Stimulated activated CD8-positive, alpha-beta memory T cell treated with anti-CD3 and anti-CD28 coated beads, Interleukin-15, amount 100 ng/mL, for 1 hour (primary cell): ENCODE measurements at places on chromosomes 5 and 9.

DNA sequence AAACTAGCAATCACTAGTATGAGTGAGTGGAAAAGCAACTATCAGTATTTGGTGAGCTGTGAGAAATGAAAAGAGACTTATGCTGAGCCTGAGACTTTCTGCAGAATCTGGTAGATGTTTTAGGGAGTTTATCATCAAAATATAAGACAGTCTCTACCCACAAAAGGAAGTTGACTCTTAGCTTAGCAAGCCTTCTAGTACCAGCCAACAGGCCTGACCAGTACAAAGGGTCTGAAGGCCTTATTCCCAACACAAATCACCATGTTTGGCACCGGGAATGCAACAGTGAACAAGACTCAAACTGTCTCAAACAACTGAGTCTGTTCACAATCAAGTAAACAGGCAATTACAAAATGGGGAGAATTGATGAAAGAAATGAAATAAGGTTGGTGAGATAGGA is 244.4 kb downstream of the CWC27 start:
- DNase-seq = no peak

DNA sequence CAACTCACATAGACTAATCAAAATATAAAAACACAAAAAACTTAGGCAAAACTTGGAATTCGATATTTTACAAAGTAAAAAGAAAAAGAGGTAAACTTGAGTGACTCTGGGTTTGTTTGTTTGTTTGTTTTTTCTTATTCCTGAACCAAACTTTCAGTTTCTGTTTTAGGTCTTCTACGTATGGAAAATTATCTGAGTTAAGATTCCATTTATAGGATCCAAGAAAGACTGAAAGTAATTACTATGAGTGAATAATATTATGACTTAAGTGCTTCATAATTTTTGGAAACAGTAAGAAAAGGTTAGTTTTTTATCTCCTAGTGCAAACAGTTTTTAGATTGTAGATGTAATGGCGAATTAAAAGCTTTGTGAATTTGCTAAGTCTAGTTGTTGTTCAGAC is 13.2 kb downstream of the ST8SIA4 start:
- DNase-seq = no peak

- DNase-seq = no peak
These were observed 35.2 kb upstream of the PAM start for GRCh38 chr5:102719886-102720285.

DNA sequence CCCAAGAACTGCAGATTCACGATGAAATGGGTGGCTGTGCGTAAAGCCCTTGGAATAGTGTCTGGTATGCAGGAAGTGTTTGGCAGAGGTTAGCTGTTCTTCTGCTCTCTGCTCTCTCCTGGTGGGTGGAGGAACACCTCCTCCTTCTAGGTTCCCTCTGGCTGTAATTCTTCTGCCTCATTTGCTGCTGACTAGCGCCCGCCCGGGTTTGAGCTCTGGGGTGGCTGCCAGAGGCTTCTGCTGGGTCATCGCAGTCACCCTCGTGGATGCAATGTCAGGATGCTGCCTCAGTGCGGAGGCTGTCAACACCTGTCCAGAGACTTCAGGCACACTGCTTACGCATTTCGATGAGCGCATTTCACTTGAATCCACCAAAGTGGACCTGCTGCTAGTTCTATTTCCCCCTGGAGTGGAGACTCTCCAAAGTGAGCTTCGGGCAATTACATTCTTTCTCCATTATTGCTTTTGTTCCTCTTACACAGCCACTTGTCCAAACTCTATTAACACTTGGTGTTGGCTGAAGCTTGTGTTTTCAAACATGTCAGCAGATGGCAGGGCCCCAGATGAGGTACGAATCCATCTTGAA is 11.7 kb downstream of the DOCK2 start:
- no peak for DNase-seq

GRCh38 chr5:154331232-154331631 is 114.6 kb upstream of the SAP30L start:
- DNase-seq = no peak

- DNase-seq = no peak
These were observed 48.9 kb downstream of the PFDN1 start for GRCh38 chr5:140253985-140254384.

DNA sequence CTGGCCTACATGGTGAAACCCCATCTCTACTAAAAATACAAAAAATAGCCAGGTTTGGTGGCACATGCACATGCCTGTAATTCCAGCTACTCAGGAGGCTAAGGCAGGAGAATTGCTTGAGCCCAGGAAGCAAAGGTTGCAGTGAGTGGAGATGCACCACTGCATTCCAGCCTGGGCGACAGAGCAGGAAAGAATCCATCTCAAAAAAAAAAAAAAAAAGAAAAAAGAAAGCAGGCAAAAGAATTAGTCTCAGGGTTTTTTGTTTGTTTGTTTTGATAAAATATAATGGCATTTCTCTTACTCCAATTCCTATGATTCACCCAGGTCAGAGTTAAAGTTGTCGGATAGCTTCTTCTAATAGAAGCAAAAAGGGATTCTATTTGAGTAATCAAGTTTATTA is 67.0 kb upstream of the ATG10 start:
- no peak for DNase-seq

GRCh38 chr9:91405343-91406077 is 18.1 kb downstream of the NFIL3 start:
- DNase-seq = no peak

DNA sequence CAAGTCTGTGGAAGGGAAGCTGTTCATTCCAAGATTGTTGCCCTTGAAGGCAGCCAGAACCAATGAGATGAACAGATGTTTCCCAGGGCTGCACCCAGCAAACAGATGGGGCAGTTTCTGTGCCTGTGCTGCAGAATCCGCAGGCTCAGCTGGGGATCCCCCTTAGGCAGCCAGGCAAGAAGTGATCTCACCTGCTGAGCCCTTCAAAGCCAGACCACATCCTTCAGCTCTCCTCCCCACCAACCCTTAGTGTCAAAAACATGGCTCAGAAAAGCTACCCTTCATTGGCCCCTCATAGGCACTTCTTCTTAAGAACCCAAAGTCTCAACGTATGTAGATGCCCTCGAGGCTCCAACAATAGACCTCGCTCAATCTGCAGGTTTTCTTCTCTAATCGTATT is 626.7 kb downstream of the CCDC171 start:
- no peak for DNase-seq

DNA sequence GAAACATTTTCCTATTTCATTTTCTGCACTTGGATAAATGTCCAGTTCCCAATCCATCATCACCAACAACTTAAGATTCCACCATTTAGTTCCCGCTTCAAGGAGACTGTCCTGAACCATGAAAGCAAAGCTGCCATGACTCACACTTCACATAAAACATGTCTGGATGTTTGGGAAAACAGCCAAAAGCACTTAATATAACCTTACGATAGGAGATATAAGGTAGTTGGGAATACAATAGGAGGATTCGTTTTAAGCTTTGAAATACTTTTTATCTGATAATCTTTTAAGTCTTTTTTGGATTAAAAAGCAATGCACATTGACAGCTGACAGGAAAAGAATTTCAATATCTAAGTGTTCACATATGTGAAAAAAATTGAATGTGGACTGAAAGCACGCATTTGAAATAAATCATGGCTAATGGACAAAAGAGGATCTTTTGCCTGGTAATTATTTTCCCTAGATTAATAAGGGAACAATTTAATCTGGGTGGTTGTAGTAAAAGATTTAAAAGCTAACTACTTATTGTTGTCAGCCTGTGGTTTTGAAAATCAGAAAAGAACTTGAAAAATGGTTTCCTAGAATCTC is 17.3 kb upstream of the TGFBI start:
- DNase-seq = no peak

DNA sequence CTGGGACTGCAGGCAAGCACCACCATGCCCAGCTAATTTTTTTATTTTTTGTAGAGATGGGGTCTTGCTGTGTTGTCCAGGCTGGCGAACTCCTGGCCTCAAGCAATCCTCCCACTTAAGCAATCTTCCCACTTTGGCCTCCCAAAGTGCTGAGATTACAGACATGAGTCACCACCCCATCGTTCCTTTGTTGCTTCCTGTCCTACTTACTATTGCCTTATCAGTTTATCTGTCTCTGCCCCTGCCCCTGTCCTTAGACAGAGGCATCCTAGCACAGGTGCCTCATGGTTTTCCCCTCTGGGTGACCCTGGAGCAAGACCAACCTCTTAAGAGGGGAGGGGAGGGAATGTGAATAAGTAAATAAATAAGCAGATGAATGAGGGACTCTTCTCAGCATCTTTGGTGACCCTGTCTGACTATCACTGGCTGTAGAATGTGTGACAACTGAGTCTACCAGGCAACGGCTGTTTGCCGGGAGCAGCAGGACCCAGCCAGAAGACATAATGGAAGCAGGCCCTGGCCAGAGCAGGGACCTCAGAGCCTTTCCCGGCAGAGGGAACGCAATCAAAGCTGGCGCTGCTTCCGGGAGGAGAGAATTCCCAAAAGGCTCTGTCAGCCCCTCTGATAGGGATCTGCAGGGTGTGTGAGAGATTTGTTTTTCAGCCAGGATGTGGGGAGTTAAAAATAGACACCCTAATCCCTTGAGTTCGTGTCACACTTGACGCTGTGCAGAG is 43.8 kb upstream of the DAB2IP start:
- no peak for DNase-seq

GRCh38 chr5:116738615-116739261 is 164.1 kb upstream of the SEMA6A start:
- no peak for DNase-seq

DNA sequence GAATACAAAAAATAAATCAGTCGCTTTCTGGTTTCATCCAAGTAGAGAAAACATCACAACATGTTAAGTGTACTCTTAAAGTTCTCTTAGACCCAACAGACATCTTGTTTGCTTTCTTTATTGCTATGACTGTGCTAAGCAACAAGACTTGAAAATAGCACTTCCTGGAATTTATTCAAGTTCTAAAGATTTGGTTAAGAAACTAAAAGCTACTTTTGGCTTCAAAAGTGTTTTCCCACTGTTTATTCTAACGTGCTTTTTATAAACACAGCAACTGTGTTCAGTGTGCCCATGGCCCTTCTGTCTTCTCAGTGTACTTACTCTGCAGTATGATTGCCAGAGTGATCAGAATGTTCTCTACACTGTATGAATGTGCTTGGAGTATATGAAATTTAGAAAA is 109.8 kb downstream of the GIN1 start:
- no peak for DNase-seq

- no peak for DNase-seq
These were observed 280.7 kb downstream of the KCTD16 start for GRCh38 chr5:144451187-144451973.

GRCh38 chr9:89555451-89556375 is 49.1 kb upstream of the GADD45G start:
- no peak for DNase-seq

DNA sequence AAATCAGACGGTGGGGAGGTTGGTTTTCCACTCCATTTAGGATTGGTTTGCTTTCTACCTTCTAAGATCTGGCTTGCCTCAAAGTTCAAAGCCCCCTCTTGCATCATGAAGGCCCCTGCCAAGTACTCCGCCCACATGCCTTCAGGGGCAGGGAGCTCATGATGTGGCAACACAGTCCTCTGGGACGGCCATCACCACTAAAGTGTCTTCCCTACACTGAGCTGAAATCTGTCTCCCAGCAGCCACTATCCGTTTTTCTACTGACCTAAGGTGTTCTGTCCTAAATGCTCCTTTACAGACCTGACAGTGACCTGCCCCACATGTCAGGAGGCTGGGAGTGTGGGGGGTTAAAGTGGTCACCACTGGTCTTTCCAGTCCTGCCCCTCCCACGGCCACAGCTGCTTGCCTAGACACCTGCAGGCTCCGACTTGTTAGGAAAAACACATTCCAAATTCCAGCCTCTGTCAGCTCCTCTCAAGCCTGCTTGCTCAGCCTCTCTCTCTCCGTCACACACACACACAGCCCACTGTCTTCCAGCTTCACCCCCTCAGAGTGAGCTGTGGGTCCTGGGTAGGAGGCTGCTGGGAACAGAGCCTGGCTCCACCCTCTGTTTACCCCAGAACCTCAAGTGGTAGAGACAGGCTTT is 44.9 kb downstream of the SHB start:
- no peak for DNase-seq

- DNase-seq = no peak
These were observed 119.4 kb downstream of the CRB2 start for GRCh38 chr9:123475407-123475806.
